Stimulated activated CD4-positive, alpha-beta T cell treated with anti-CD3 and anti-CD28 coated beads, Interleukin-2, amount 100 ng/mL, for 4 hours (primary cell): ENCODE measurements at places on chromosomes 1 and 21.
A peak's percentile ranks its signal among the peaks of the same experiment; 100 is the strongest.

GRCh38 chr21:42855171-42855936, 24.0 kb downstream of the WDR4 start:
- DNase-seq: no peak

- no peak for DNase-seq
These were observed 569 bp downstream of the RCAN3 start for GRCh38 chr1:24503059-24503751.

- DNase-seq: no peak
These were observed at the start of gene NPHS2 for GRCh38 chr1:179575497-179576314. NPHS2 (minus strand) TSS chr1:179575948; CDS start chr1:179575864, 84 bp downstream.

GRCh38 chr1:215444715-215445414, 122.2 kb upstream of the KCTD3 start:
- no peak for DNase-seq

DNA sequence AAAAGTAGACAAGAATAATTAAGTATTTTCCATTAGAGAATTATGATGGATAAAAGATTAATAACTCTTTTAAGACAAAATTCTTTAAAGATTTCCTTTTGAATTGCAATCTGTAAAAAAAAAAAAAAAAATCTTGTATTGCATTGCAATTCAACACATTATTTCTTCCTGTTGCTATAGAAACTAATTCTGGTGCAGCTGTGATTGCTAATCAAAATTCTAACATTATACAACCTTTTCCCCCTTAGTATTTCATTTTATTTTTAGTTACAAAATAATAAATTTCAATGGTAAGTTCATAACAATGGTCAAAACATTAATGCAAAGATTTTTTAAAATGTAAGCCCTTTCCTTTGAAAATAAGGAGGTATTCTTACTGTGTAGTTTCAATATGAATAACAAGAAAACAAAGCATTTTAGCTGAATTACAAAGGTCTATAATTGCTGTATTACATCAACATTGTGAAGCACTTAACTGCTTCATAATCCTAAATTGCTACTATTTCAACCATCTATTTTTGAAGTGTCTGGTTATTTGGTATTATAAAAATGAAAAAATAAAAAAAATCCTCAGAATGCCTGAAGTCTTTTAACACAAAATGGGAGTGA, 135.0 kb downstream of the SYT14 start:
- no peak for DNase-seq

GRCh38 chr1:232890340-232890943, 60.0 kb upstream of the NTPCR start:
- DNase-seq: no peak

- no peak for DNase-seq
These were observed 11.8 kb upstream of the RPF1 start for GRCh38 chr1:84467298-84467697.

- DNase-seq: no peak
These were observed 147.1 kb downstream of the PGBD5 start for GRCh38 chr1:230278871-230279582.

- DNase-seq: no peak
These were observed 80.5 kb upstream of the VAV3 start for GRCh38 chr1:108045460-108045859.

GRCh38 chr1:103561643-103562395, 9.6 kb upstream of the AMY2B start:
- no peak for DNase-seq

DNA sequence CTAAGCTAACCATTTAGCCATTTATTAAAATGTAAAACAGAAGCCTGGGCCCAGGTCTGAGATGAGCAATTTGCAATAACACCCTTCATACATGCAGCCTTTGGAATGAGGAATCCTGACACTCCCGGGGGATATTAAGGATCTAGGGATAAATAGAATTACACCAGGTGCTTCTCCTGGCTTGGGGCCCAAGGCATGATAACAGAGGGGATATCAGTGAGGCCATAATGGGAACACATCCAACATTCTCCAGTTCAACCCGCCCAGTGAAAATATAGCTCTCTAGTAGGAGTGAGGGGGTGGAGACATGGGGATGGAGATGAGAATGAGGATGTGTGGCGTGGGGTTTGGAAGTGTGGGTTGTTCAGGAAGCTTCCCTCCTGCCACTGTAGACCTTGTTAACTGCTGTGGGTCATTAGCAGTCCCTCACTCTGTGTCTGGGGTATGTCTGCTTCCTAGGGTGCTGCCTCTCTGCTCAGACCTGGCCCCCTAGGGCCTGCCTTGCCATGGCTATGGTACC, 57.9 kb upstream of the KANK4 start:
- no peak for DNase-seq

- DNase-seq: no peak
These were observed 115.0 kb downstream of the RERE start for GRCh38 chr1:8702472-8702849.

DNA sequence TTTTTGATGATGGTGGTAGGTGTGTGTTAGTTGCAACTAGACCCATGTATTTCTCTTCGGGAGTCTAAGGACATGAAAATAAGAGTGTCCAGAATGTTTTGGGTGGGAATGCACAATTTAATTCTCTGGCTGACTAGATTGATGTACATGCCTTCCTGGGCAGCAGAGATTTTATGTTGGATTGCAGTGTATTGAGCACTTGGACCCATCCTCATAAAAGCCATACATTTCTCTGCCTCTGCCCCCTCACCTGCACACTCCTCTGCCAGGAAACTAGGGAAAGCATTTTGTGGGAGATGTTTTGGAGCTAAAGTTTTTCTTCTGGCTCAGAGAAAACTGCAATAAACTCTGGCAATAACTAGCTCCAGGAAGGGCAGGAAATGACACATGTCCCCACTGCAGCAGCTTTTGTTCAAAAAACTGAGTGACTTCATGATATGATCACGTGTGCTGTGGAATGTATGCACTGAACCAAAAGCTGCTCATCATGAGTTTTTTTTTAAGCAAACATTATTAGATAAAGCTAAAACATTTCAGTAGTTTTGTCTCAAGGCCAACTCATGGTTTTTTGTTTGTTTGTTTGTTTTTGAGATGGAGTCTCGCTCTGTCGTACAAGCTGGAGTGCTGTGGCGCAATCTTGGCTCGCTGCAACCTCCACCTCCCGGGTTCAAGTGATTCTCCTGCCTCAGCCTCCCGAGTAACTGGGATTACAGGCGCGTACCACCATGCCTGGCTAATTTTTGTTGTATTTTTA, 17.6 kb downstream of the RIT1 start:
- no peak for DNase-seq

- DNase-seq: no peak
These were observed 19.0 kb downstream of the ESPN start for GRCh38 chr1:6443339-6444115.

DNA sequence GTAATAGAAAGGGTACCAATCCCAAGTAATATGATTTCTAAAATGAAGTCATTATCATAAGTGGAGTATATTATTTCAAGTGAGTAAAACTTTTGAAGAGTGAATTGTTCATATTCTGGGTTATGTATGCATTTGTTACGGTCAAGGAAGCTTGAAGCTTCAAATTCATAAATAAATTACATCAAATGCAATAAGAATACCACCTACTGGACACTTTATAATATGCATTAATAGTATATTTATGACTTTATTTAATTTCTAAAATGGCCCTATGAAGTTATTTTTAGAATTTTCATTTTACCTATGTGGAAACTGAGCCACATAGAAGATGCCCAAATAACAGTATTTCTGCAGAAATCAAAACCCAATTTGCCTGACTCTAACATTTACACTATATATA, 260.6 kb downstream of the SMYD3 start:
- no peak for DNase-seq

- DNase-seq: no peak
These were observed 65.5 kb upstream of the CR1L start for GRCh38 chr1:207579436-207579799.

DNA sequence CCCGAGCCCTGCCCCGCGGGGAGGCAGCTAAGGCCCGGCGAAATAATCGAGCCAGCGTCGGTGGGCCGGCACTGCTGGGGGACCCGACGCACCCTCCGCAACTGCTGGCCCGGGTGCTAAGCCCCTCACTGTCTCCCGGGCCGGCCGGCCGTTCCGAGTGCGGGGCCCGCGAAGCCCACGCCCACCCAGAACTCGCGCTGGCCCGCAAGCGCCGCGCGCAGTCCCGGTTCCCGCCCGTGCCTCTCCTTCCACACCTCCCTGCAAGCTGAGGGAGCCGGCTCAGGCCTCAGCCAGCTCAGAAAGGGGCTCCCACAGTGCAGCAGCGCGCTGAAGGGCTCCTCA, 49.0 kb upstream of the SYT14 start:
- DNase-seq: no peak

DNA sequence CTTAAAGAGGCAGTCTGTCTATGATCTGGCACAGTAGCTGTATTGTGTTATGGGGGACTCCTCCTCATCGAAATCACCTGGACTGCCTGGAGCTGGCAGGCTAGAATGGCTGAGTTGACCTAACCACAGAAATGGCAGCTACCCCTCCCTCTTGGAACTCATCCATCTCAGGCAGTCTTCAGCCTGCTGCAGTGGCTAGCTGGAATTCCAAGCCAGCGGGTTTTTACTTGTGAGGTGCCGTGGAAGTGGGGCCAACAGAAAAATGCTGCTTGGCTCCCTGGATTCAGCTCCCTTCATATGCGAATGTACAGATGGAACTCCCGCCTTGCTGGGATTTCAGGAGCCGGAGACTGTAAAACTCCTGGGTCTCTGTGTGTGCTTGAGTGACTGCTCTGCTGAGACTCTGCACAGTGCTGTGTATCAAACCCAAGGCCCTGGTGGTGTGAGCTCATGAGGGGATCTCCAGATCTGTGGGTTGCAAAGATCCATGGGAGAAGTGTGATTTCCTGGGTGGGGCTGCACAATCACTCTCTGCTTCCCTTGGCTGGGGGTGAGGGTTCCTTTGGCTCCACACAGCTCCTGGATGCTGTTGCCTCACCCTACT, 316.9 kb downstream of the CTH start:
- DNase-seq: no peak

- DNase-seq: no peak
These were observed 1.4 kb upstream of the RGS2 start for GRCh38 chr1:192807211-192808162.

- no peak for DNase-seq
These were observed 36.4 kb upstream of the PRSS38 start for GRCh38 chr1:227779021-227779441.

DNA sequence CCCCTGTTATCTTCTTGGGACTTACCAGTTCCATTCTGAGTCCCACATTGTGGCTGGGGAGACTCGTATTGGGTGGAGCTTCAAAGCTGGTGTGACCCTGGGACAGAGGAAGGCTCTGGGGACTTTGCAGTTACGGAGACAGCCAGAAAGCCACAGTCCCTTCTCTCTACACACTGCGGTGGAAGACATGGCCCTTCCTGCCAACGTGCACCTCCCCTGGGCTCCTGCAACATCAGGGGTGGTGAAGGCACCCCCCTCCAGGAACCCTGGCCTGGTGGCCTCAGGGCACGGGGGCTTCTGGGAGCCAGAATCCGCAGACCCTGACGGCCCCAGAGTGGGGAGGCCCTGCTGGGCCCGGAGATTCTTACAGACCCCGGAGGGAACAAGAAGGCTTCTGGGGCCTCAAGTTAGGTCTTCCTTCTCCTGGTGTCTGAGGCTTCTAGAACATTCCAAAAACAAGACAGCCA, 113.0 kb downstream of the SIK1 start:
- no peak for DNase-seq

- no peak for DNase-seq
These were observed 16.6 kb downstream of the GPATCH2 start for GRCh38 chr1:217614200-217614712.

DNA sequence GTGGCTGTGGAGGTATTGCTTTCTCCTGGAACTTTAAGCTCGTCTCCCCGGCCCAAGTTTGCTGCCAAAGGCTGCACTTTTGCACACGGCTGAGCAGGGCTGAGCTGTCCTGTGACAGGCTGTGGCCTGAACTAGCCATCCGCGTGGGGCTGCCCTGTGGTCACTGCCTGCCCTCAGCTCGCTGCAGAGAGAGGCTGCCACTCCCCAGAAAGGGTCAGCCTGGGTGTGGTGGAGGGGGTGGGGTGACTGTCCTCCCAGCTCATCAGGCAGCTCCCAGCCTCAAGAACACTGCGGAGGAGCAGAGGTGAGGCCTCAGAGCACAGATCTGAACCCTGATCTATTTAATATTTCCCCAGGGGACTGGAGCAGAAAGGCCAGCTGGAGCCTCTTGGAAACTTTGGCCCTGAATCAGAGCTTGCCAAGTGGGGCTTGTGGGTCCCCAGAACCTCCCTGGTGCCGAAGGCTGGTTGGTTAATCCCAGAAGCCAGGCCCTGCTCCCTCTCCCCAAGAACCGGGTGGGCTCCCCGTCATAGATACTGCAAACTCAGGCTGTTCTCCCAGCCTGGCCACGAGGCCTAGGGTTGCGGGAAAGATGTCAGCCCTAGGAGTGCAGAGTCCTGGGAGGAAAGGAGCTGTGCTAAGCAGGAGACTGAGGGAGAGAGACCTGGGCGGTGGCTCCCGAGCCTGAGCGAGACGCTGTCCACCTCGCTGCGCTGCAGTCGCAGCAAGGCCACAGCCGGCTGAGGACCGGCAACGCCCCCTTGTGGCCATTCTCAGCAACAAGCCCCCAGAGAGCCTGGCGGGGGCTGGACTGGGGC, 125.1 kb upstream of the IPO9 start:
- DNase-seq: peak; percentile 33

DNA sequence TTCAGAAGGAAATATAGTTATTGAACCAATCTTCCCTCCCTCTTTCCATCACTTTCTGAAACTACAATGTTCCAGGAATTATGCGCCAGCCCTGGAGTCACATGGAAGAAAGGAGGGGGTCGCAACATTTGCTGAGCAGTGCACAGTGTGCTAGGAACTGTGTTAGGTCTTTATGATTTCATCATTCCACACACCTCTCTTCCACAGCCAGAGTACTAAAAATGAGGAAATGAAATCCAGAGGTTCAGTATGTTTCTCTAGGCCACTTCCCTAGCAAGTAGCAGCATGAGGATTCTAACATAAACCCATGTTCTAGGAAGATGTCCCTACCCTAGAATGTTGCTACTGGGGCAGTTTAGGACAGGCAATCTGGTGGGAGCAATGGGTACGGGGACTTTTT, 158.1 kb downstream of the SLC45A1 start:
- DNase-seq: no peak

GRCh38 chr1:29544406-29544805, 308.1 kb downstream of the PTPRU start:
- no peak for DNase-seq

- no peak for DNase-seq
These were observed 44.9 kb upstream of the ECE1 start for GRCh38 chr1:21335088-21335691.

DNA sequence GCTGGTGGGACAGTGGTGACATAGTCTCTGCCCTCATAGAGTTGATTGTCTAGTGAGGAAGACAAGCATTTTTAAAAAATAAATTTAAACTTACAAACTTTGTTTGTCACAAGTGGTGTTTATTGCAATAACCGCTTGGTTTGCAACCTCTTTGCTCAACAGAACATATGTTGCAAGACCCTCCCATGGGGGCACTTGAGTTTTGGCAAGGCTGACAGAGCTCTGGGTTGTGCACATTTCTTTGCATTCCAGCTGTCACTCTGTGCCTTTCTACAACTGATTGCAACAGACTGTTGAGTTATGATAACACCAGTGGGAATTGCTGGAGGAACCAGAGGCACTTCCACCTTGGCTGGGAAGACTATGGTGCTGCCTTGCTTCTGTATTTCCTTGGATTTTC, 58.4 kb downstream of the LAMC2 start:
- no peak for DNase-seq

GRCh38 chr1:234556245-234556943, 53.6 kb downstream of the IRF2BP2 start:
- DNase-seq: no peak

- no peak for DNase-seq
These were observed 26.5 kb upstream of the VAV3 start for GRCh38 chr1:107991371-107992066.

- DNase-seq: no peak
These were observed 45.7 kb upstream of the ACOT11 start for GRCh38 chr1:54502342-54502741.

GRCh38 chr1:23810818-23811540, 10.4 kb upstream of the GALE start:
- no peak for DNase-seq
